ENCODE measurements at places on chromosomes 1 and 21.

DNA sequence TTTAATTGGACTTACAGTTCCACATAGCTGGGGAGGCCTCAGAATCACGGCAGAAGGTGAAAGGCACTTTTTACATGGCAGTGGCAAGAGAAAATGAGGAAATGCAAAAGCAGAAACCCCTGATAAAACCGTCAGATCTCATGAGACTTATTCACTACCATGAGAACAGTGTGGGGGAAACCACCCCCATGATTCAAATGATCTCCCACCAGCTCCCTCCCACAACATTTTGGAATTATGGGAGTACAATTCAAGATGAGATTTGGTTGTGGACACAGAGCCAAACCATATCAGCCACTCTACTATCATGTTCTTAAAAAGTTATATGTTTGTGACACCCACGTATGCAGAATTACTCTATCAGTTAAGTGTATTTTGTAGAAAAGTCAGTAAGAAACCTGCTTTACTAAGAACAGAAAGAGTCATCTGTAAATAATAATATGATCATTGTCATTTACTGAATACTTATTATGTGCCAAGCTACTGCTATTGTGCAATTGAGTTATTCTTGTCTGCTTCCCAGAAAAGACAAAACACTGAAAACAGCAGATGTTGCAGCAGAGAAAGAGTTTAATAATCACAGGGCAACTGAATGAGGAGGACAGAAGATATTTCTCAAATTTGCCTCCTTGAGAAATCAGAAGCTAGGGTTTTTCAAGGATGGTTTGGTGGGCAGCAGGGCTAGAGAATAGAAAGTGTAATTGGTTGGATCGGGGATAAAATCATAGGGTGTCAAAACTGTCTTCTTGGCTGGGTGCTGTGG lies 207.7 kb upstream of the FGGY start:
- DNase-seq = no peak

GRCh38 chr1:193408782-193409293 lies 222.4 kb upstream of the B3GALT2 start:
- no peak for DNase-seq

GRCh38 chr1:171929121-171929520 lies 87.8 kb downstream of the DNM3 start:
- DNase-seq = no peak

DNA sequence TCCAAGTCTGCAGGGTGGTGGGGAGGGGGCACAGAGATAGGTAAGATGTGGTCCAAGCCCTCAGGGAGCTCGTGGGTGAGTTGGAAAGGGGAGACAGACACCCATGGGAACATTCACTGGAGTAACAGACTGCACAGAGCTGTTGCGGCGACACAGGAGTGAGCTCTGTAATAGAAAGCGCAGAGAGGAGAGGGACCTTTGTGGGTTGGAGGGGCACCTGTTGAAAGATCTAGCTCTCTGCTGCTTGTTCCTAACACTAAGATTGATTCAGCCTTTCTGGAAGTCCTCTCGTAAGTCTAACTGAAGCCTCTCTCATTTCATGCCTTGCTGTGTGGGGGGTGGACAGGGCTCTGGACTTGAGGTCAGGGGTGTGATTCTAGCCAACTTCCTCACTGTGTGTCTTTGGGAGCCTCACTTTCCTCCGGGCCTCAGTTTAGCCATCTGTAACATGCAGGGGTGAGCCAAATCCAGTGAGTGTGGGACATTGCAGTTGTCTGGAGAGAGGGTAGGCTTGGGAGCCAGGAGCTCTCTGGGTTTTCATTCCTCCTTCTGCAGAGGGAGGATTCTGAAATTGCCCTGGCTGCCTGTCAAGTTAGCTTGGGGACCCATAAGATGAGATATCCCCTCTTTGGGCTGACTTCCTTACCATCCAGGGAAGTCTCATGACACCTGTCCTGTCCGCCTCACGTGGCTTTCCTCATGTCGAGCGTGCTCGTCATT lies 2.0 kb upstream of the ACOT11 start:
- DNase-seq = peak; percentile 12

GRCh38 chr1:178540646-178541045 lies 27.7 kb downstream of the TEX35 start:
- no peak for DNase-seq
